ENCODE measurements at places on chromosomes 5 and 9.

DNA sequence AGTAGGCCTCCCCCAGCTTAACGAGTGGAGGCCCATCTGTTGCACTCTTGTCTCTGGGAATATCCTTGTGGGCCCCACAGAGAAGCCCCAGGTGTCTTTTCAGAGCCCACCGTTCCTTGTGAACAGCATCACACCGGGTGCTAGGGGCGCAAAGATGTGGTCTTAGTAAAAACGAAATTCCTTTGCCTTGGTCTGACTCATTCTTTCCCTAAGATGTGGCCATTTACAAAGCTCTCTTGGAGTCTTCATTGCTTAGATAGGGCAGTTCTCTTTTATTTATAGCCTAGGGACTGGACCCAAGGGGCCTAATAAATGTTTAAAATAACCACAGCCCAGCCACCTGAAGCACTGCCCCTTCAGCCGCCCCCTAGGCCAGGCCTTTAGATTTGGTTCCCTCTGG, 52.8 kb upstream of the RPL26L1 start:
- no peak for DNase-seq

GRCh38 chr5:139368613-139369012, 14.5 kb downstream of the SLC23A1 start:
- DNase-seq: no peak

GRCh38 chr5:71587766-71588532, 809 bp downstream of the MCCC2 start:
- no peak for DNase-seq

GRCh38 chr9:123174887-123175518, 93.4 kb downstream of the STRBP start:
- peak; percentile 94 for DNase-seq

DNA sequence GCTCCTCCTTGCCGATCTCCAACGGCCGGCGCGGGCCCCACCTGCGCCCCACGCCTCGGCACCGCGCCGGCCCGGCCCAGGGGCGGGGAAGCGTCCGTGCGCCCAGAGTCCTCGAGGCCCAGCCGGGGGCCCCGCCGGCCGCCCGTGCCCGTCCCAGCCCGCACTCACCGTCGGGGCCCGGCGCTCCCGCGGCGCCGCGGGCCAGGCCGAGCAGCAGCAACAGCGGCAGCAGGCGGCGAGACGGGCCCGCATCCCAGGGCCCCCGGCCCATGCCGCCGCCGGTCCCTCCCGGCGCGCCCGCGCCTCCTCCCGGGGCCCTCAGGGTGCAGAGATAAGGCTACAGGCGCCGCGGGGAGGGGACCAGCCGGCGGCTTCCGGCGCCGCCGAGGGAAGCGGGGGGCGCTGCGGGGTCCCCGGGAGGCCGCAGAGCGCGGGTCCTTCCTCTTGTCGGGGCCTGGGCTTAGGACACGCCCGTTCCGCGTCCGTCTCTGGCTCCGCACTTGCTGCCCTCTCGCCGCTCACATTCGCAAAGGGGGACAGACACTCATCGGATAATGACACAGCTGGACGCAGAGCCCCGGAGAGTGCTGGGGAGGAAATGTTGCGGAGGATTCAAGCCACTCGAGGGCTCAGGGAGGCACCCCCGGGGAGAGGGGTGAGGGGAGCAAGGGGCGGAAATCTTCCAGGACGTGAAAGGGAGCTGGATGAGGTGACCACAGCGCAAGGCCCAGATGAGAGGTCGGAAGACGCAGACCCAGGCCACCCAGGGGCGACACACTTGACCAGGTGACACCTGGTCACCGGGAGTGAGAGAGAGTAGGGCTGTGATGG, at the start of gene SUSD1:
TSS of gene SUSD1 (minus strand) at position 333 of the 831 bp plus-strand sequence. CDS start at position 271, 62 bp downstream.
- DNase-seq: peak; percentile 71

- DNase-seq: no peak
Measured at GRCh38 chr9:124352616-124353015, 62.6 kb downstream of the PSMB7 start.

GRCh38 chr9:127853312-127854183, 910 bp downstream of the ENG start:
- DNase-seq: no peak

DNA sequence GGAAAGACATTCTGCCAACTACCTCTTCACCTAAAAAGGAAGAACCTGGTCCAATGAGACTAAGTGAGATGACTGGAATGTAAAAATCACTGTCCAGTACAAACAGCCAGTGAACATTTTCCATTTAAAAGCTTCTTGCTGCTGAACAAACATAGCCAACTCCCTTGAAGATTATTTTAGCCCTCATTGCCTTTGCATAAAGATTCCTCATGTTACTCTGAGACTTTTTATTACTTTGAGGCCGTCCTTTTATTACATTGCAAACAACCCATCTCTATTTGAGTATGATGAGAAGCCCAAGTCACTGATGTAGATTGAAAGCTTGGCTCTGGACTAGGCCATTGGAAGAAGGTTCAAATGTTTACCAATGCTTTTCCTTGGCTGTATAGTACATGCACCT, 649.8 kb downstream of the CETN3 start:
- DNase-seq: no peak

- no peak for DNase-seq
Measured at GRCh38 chr5:63697811-63698210, 264.4 kb downstream of the HTR1A start.

DNA sequence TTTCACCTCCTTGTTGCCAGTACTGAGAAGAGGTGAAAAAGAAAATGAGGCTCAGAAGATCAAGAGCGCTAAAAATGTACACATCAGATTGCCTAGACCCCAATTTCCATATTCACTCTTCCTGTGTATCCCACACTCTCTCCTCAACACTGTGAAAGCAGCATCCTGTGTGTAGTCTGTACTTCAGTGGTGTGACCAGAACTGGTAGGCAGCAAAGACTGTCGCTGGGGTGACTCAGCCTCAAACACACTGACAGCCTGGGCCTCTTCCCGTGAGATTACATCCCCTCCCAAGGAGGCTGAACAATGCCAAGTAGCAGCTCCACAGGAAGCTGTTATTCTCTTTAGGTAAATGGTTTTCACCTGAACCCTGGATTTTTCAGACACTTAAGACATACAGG, 135.5 kb downstream of the CCDC192 start:
- peak; percentile 55 for DNase-seq

- DNase-seq: no peak
Measured at GRCh38 chr9:69980041-69980440, 63.6 kb upstream of the MAMDC2 start.

DNA sequence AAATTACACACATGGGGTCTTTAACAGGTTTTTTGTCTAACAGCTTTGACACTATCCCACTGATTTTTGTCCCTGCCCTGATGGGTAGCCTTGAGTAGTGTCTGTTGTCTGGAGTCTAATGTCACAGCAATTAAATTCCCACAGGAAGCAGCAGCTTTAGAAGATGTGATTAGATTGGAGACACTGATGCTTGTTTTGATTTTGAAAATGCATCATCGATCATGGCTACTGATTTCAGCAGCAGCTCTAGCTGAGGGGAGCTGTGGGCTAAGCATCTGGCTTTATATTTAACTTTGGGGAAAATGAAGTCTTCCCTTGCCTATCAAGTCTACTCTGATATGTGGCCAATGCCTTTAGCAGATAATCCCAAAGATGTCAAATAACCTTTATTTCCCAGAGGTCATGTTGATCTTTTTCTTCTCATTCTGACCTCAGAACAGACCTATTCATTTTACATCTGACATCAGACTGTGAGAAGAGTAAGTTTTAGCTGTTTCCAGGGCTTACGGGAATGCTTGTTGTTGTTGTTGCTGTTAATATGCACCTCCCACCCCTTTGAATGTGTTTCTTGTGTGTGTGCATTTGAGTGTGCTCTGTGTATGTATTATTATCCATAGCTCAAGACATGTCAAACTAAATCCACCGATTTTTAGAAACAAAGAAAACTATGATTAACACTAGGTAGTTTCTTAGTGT, 704.9 kb upstream of the NUDT12 start:
- no peak for DNase-seq

GRCh38 chr5:175861337-175862130, 9.8 kb upstream of the CPLX2 start:
- no peak for DNase-seq

- DNase-seq: no peak
Measured at GRCh38 chr9:17695482-17695881, 116.6 kb downstream of the SH3GL2 start.

GRCh38 chr5:100840370-100840769, 62.7 kb downstream of the ST8SIA4 start:
- peak; percentile 63 for DNase-seq

GRCh38 chr5:124056991-124057723, 545.2 kb downstream of the CSNK1G3 start:
- DNase-seq: peak; percentile 87

- DNase-seq: no peak
Measured at GRCh38 chr5:75933489-75933888, 149.7 kb upstream of the SV2C start.

GRCh38 chr5:91016954-91017700, 366.0 kb downstream of the ARRDC3 start:
- DNase-seq: no peak

DNA sequence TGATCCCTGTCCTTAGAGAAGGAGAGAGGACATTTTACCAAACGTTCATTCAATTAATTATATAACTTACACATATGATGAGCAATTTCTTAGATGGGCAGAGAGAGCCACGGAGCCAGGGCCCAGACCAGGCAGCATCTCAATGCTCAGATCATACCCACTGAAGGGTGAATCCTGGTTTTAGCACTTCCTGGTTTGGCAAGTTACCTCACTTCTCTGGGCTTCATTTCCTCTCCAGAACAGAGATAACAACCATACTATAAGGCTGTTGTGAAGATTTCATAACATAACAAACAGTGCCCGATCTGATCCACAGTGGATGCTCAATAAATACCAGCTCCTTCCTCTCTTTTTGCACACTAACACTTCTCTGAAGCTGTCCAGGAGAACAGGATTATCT, 271.1 kb downstream of the DENND1A start:
- peak; percentile 84 for DNase-seq

DNA sequence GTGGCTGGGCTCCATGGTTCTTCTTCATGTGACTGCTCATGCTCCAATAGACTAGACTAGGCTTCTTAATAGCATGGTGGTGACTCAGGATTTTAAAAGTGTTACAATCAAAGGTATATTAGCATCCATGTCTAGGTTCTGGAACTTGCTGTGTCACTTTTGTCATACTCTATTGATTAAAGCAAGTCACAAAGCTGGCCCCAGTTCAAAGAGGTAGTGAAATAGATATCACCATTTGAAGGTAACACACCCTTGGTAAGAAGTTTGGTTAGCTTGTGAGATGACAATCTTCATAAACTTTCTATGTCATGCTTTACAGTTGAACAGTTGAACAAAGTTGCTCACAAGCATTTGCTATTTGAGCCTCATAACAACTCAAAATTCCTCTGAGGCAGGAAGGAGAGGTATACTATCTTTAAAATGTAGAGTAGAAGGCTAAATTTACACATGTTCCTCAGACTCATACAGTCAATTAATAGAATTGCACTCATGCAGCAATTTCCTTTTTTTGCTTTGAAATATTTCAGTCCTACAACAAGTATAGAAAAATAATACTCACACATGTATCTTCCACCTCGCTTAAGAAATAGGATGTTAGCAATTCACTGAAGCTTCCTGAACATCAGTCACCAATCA, 56.8 kb upstream of the TMEM252 start:
- DNase-seq: no peak

DNA sequence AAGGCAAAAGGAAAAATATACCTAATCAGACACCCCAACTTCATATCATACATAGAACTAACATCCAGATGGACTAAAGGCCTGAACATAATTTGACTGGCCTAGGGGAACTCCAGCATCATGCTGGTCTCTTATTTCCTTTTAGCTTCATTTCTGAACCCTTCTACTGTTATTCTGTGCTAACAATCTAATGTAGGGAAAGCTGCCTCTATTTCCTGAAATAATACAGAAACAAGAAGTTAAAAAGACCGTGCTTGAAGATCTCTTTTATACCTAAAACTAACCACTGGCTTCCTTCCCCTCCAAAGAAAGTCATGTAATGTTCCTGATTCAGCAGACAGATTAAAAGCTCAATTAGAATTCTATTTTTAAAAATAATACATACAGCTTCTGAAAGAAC, 36.7 kb downstream of the LPAR1 start:
- no peak for DNase-seq

GRCh38 chr9:130186051-130186450, 13.8 kb downstream of the NCS1 start:
- no peak for DNase-seq

- DNase-seq: peak; percentile 55
Measured at GRCh38 chr9:18297056-18297841, 176.7 kb upstream of the ADAMTSL1 start.

DNA sequence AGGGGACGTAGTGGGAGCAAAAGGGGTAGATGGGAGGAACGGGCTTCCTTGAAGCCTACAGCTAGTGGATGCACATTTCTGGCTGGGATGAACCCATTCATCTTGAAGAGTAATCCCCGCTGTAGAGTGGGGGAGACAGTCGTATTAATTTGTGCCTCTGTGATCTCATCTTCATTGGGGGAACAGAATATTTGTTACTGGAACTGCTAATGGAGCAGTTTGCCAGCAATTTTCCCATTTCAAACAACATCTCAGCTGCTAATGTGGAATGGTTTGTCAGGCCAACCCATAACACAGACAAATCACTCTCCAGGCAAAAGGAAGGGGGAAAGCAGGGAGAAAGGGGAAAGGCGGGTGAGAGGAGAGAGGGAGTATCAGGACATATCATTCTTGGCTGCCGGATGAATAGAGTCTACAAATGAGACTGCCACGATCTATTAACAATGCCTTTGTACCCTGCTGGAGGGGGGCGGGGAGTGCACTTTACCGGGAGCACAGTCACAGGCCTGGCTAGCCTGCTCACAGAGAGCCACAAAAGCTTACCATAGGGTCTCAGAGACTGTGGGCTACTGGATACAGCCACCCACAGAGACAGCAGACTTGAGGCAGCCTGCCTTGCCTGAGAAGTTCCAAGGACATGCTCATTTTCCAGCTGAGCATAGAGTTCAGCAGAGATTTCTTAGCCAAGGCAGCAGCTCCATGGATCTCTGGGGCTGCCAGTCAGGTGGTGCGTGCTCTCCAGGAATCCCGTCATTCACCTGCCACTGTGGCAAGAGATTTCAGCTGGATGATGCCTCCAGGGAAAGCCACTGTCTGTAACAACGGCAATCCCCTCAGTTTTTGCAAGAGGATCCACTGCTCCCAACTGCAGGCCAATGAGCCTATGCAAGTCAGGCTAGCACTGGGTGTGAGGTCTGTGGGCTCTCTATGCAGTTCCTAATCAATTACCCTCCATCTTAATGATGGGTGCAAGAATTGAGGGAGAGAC, 217.7 kb upstream of the PANK3 start:
- no peak for DNase-seq

- DNase-seq: no peak
Measured at GRCh38 chr5:88515068-88515467, 246.4 kb upstream of the TMEM161B start.

DNA sequence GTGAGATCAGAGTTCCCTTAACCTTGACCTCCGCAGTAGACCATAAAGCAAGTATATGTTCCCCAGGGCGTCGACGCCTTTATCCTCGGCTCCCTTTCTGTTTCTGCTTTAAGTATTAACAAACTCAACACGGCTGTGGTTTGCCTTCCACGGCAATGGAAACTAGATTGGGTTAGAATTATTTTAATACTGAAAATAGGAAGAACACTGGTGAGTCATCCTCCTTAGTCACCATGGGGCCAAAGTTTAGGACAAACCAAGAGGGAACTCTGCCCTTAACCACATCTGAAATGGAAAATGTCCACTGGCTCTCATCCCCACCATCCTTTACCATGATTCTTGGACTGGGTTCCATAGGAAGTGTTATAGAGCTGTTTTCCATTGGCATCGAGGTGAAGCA, 386.1 kb downstream of the ACTL7B start:
- DNase-seq: no peak

GRCh38 chr5:55410845-55411244, 103.1 kb downstream of the MTREX start:
- no peak for DNase-seq

Measured in Karpas-422 (cell line).